WTC11 (cell line): ENCODE measurements at places on chromosomes 11 and 22. TPM values are rescaled to one million over a fixed set of nuclear protein-coding genes. Genes with fewer than 3 reads are reported as not detected.

DNA sequence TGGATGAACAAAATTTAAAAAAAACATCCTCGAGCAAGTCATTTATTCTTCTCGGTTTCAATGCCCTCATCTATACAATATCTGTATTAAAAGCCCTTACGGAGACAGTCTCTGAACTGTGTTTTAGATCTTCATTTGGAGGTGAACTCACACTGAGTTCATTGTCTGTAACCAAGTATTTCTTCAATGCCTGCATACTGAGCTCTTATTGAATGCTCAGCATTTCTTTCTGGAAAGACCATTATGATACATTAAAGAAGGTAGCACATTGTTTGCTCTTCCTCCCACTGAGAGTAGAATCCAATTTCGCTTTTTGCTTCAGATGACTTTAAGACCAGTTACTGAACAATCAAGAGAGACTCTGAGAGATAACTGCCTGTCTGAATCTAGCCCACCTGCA is 1.7 kb upstream of the ANO3 start:
- no peak overlapping the region for H3K4me3 ChIP-seq
- H3K36me3 ChIP-seq, result no peaks in the 10 kb centered on the region
- H3K27ac ChIP-seq, result no peak overlapping the region
- H3K4me1 ChIP-seq, result peaks cover 52% of the 10 kb centered on the region
- no peak for DNase-seq

UBXN1 gene
- 128 to 135 TPM (median 128 TPM) in 3 replicates for total RNA-seq

- no peak overlapping the region for H3K27ac ChIP-seq
- no peak overlapping the region for H3K4me3 ChIP-seq
- DNase-seq, result no peak
- no peaks in the 10 kb centered on the region for H3K36me3 ChIP-seq
- H3K27me3 ChIP-seq, result peaks cover 6% of the 10 kb centered on the region
Observed at GRCh38 chr11:120130991-120131760, 6.7 kb downstream of the TRIM29 start.

DNA sequence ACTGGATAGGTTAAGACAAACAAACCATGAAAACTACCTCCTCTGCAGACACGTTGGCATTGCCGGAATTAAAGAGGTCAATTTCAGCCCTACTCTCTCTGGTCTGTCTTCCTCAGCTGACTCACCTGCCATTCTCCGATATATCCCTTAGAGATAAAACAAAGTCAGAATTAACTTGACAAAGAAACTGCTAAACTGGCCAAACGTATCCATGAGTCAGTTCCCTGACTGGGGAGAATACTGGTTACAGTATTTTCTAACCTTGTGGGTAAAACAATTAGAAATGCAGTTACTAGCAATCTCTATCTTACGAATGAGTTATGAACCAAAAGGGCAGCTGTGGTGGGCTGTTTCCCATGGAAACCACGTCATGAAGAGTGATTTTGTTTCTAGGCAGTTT is 96.2 kb downstream of the RDX start:
- H3K4me1 ChIP-seq, result peaks cover 19% of the 10 kb centered on the region
- H3K36me3 ChIP-seq, result no peaks in the 10 kb centered on the region
- no peak overlapping the region for H3K27ac ChIP-seq
- H3K27me3 ChIP-seq, result no peaks in the 10 kb centered on the region
- DNase-seq, result no peak

GRCh38 chr11:64265176-64266160 is 14.1 kb downstream of the PLCB3 start:
- DNase-seq, result no peak
- H3K27me3 ChIP-seq, result no peaks in the 10 kb centered on the region
- H3K4me1 ChIP-seq, result peaks cover 12% of the 10 kb centered on the region
- no peak overlapping the region for H3K4me3 ChIP-seq
- H3K36me3 ChIP-seq, result peaks cover 29% of the 10 kb centered on the region
- no peak overlapping the region for H3K27ac ChIP-seq

DNA sequence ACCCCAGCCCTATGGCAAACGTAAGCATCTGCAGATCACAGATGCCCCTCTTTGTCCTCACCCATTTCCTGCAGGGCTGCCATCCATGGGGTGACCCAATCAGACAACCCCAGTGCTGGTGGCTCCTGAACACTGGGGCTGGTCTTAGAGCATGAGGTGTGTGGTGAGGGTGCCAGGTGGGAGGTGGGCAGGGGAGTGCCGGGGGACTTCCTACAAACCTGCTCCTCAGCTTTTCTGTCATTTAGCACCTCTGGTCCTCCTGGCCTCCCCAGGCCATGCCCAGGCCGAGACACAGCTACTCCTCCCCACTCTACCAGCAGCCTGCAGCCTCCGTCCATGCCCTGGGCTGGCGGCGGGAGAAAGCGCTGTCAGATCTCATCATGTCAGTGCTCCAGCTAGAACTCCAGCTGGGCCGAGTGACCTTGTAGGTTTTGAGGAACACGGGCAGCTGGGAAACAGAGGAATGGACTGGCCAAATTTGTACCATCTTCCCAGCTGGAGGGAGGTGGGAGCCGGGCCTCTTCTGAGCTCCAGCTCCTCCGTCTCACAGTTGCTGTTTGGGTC is 157.7 kb upstream of the NECTIN1 start:
- H3K4me3 ChIP-seq, result no peak overlapping the region
- H3K27ac ChIP-seq, result no peak overlapping the region
- no peaks in the 10 kb centered on the region for H3K27me3 ChIP-seq
- DNase-seq, result no peak

CARS1 gene
- 57.9 to 92.0 TPM (median 62.0 TPM) in 3 replicates for total RNA-seq

GRCh38 chr11:27875831-27876775 is 175.8 kb upstream of the BDNF start:
- no peak overlapping the region for H3K27ac ChIP-seq
- H3K36me3 ChIP-seq, result no peaks in the 10 kb centered on the region
- no peaks in the 10 kb centered on the region for H3K4me1 ChIP-seq
- H3K27me3 ChIP-seq, result peaks cover 3% of the 10 kb centered on the region
- DNase-seq, result no peak
- H3K4me3 ChIP-seq, result no peak overlapping the region

ACTN3 gene
- total RNA-seq, result 18.5 to 20.4 TPM (median 19.2 TPM) in 3 replicates

SOX10 gene
- 2.7 to 3.6 TPM (median 3.0 TPM) in 3 replicates for total RNA-seq

DNA sequence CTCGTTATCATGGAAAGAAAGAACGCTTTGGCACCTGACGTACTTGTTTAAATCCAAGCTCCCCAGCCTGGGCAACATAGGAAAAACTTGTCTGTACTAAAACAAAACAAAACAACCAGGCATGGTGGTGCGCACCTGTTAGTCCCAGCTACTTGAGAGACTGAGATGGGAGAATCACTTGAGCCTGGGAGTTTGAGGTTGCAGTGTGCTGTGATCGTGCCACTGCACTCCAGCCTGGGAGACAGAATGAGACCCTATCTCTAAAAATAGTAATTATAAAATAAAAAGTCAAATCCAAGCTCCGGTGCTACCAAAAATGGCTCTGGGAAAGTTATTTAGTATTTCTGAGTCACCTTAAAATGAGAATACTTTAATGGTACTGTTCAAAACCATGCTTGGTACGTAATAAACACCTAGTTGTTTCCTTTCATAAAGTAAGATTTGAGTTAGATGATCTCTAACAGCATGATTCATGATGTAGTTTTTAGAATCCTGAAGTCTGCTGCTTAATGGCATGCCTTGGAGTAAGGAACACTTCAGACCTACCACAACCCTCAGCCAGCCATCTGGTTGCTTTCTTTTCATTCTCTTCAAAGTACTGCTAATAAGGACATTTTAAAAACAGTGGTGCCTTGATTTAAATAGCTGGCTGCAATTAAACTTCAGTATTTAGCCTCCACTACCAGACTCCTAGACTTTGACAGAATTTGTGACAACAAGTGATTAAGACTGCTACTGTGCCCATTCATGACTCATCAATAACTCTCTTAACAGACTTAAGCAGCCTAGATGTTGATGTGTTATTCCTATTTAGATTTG is 8.4 kb downstream of the PPME1 start:
- H3K36me3 ChIP-seq, result no peaks in the 10 kb centered on the region
- DNase-seq, result no peak
- H3K27me3 ChIP-seq, result no peaks in the 10 kb centered on the region
- peak overlapping the region; percentile 27; the same call in 1 of the 2 replicates for H3K27ac ChIP-seq

GRCh38 chr11:57792870-57793269 is 31.3 kb downstream of the CTNND1 start:
- peaks cover 34% of the 10 kb centered on the region for H3K4me1 ChIP-seq
- no peaks in the 10 kb centered on the region for H3K27me3 ChIP-seq
- peak overlapping the region; percentile 94 for H3K27ac ChIP-seq
- H3K4me3 ChIP-seq, result no peak overlapping the region
- no peak for DNase-seq
- peaks cover 44% of the 10 kb centered on the region for H3K36me3 ChIP-seq
